Ovary (tissue), 10 donors: ENCODE measurements at places on chromosomes 2 and 18.

GRCh38 chr2:165369898-165370296 lies 99.6 kb upstream of the CSRNP3 start:
- DNase-seq, result no peak

GRCh38 chr2:225512876-225513540 lies 113.5 kb downstream of the NYAP2 start:
- no peak for DNase-seq

DNA sequence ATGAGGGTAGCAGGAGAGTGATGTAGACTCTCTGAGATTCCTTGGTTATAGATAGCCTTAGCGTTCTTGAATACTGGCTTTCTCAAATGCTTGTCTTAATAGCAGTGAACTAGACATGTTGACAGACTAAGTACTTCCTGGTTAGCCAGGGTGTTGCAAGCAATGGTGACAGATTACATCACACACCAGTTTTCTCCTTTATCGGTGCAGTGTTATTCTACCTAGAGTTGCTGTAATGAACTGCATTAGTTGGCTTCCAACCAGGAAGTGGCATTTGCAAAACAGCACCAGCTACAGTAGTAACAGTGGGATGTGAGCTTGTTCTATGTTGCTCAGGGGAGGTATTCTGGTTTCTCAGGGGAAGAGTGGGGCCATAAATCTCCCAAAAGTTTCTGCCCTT lies 582.2 kb upstream of the DDX18 start:
- no peak for DNase-seq

GRCh38 chr2:209368406-209368805 lies 55.4 kb upstream of the MAP2 start:
- no peak for DNase-seq

DNA sequence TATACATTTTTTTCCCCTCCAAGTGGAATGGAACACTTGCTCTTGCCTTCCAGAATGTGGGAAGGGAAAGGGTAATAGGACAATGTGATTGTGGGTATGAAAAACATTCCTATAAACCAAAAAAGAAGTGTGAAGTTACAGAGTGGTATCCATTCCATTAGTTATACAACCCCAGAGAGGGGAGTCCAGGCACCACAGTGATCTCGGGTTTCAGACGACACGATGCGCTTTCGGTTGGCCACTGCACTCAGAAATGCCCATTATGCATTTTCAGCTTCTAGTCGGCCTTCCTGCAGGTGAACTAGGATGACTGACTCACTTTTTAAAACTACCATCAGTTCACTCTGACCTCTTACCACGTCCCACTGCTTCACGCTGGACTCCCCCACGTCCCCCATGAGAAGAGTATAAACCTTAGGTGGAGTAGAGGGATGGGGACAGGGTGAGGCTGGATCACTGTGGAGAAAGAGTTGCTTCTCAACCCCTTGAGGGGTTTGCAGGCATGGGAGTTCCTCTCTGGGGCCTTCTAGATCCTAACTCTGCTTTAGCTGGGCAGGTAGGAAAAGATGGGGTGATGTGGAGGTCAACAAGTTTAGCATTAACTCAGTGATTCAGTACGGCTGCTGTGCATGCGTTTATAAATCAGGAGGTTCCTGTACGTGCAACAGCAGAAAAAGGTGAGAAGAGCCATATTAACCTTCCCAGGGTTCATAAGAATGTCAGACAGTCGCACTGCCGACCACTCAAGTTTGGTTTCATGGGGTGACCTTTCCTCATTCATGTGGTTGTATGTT lies 50.5 kb downstream of the ZNF532 start:
- DNase-seq, result no peak

DNA sequence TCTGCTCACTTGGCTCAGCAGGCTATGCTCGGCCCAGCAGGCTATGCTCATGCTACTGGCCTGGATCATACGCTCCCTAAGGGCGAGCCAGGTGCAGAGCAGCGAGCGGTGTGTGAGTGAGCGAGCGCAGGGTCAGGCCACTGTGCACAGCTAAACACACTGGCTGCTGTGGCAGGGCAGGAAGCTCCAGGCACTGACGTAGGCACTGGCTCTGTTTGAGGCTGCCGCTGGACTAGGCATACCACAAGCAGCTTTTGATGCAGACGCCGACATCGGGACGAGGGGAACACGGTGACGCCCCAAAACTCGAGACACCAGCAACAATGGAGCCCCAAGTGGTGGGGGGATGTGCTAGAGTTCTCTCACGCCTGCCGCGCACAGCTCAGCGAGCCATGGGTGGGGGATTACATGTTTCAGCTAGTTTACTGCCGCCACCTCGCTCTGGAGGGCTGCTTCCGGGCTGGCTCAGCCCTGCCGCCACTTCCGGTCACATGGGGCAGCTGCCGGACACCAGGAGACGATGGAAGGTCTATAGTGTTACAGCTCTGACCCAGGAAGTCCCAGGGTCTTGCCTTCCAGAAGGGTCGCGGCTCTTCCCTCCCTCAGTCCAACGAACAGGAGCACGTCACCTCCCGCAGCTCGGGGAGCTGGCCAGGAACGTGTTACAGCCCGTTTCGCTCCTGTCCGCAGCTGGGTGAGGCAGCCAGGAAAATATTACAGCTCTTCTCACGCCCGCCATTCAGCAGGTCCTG lies 1176.9 kb upstream of the LRRTM1 start:
- peak; percentile 6 for DNase-seq

GRCh38 chr2:217966423-217967070 lies 36.2 kb downstream of the TNS1 start:
- DNase-seq, result no peak

GRCh38 chr2:43778233-43778632 lies 4.4 kb downstream of the DYNC2LI1 start:
- DNase-seq, result no peak

GRCh38 chr2:157466764-157467163 lies 22.9 kb upstream of the CYTIP start:
- DNase-seq, result no peak

DNA sequence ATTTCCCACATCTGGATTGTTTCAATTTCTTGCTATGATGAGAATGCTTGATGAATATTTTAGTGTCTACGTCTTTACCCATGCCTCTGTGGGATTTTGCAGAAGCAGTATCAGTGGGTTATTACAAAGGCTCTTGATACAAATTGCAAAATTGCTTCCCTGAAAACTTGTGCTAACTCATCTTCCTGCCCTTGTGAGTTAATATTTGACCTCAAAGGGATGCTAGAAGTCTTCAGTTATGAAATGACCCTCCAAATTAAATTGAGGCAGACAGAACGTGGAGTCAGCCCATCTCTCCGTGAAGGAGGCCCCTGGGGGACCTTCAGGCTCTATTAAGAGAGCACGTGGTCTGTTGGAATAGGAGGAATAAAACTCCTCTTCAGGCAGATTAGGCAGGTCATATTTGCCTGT lies 239.2 kb upstream of the HS6ST1 start:
- no peak for DNase-seq

GRCh38 chr2:240524963-240525718 lies 32.6 kb downstream of the ANKMY1 start:
- DNase-seq, result no peak

DNA sequence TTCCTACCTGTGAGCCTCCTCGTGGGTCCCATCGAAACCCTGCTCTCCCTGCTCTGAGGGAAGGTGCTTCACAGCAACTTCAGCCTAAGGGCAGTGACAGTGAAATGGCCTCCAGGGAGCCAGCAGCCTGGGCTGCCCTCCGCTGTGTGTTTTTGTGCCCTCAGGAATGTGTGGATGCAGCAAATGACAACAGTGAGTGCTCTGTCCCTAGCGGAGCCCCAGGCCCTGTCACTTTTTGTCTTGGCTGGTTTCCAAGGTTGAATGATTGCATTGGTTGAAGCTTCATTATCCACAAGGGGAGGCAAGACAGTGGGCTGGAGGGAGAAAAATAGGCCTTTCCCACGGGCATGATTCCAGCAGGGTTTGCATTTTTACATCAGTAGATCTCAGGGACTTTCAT lies 42.9 kb downstream of the STON1 start:
- DNase-seq, result no peak

DNA sequence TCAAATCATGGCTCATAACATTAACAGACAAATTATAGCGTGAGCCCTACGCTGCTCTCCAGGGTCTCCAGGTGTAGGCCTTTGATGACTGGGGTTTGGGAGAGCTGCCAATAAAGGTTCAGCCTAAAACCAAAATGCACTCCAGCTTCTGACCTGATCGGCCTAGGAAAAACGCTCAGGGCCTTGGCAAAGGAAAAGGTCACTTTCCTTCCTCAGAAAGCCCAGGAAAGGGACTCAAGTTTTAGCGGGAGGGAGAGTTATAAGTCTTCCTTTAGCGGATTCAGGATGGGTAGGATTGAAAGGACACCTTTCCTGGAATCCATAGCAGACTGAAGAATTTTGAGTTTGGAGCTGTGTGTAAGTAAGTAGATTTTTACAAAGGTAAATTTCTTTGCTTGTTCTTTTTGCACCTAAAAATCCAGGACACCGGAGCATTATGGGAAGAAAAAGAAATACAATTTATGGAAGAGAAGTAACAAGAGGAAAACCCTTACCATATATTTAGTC lies 8.8 kb downstream of the EVX2 start:
- DNase-seq, result no peak

- DNase-seq, result peak; percentile 80
Measured at GRCh38 chr2:42052702-42053481, 5.1 kb downstream of the PKDCC start.

GRCh38 chr2:7670905-7671641 lies 753.9 kb downstream of the RNF144A start:
- DNase-seq, result no peak

DNA sequence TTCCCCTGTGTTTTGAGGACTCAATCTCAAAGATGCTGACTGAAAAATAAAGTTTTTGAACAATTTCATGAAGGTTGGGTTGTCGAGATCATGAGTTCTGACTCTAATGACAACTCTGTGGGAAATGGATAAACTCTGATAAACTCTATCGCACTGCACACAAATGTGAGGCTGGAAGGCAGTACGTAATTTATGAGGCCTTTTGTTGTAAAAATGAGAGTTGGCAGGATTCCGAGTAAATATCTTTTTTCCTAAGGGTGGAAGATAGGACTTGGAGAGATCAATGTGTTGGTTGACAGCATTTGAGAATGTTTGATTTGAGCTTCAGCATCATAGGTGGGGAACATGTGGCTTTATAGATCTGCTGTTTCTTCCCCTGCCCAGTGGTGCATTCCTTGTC lies 90.4 kb downstream of the SPTBN1 start:
- DNase-seq, result no peak

GRCh38 chr18:25979369-25980040 lies 110.9 kb downstream of the SS18 start:
- no peak for DNase-seq

DNA sequence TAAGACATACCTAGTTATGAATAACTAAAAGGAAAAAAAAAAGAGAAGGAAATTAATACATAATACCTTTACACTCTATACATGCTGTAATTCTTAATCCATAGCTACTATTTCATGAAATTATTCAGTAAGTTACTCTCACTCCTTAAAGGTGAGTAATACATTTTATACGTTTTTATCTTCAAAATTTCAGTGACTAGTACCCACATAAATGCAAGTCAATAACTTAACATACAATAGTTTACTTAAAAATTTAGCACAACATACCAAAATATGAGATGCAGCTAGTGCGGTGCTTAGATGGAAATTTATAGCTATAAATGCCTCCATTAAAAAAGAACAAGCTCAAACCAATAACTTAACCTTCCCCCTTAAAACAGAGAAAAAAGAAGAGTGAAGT lies 36.0 kb upstream of the DTNB start:
- no peak for DNase-seq

GRCh38 chr2:219560893-219561178 lies 10.5 kb downstream of the OBSL1 start:
- no peak for DNase-seq

- DNase-seq, result no peak
Measured at GRCh38 chr2:70367722-70368323, 66.0 kb upstream of the FAM136A start.

GRCh38 chr18:35379421-35379820 lies 2.3 kb upstream of the ZNF396 start:
- no peak for DNase-seq

GRCh38 chr2:167681234-167682015 lies 566.0 kb downstream of the STK39 start:
- DNase-seq, result no peak

- no peak for DNase-seq
Measured at GRCh38 chr2:55158111-55158814, 73.8 kb downstream of the CLHC1 start.

- DNase-seq, result no peak
Measured at GRCh38 chr2:113175042-113175628, 1.4 kb downstream of the PSD4 start.

GRCh38 chr2:10499911-10500521 lies 51.9 kb upstream of the ODC1 start:
- DNase-seq, result no peak

DNA sequence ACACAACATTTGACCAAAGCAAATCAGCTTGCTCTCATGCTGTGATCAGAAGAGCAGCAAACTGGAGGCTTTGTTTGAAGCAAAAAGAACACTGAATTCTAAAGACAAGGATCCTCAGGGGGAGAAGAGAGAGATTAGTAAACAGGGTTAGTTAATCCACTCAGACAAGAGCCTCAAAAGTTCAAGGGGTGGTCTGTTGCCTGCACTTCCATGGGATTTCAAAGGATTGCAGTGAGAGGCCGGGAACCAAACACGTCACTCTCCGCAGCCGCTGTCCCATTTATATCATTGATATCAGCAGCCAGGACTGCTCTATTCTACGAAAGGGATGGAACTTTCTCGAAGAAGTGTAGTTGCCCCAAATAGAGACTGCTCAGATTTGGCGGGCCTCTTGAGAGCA lies 97.8 kb upstream of the SP3 start:
- DNase-seq, result no peak

DNA sequence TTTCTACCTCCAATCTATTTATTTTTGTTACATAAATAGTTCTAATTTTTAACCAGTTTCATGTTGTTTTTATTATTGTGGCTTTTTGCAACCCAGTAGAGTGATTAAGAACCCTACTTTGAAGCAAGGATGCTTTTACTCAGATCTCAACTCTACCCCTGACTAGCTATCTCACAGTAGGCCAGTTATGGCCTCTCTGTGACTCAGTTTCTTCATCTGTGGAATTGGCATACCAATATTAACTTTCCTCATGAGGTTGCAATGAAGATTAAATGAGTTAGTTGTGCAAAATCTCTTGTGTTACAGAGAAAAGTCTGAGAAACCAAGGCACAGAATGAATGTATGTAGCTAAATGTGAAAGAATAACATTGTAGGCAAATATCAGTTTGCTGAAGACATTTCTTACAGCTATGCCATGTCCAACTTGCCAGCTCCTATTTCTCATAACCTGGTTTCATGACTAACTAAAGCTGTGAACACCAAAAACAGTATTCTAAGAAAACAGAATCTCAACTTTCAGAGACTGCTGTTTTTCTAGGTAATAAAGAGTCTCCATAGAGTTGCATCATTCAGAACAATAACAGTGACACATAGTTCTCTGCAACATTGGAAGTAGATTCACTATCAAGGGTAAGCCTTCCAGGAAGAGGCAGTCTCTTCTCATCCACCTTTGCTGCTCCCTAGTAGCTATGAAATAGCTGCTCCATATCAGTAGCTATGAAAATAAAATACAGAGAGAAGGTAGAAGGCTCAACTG lies 33.2 kb upstream of the CYTIP start:
- no peak for DNase-seq

GRCh38 chr2:187148059-187148714 lies 299.2 kb upstream of the ZSWIM2 start:
- DNase-seq, result no peak

GRCh38 chr18:74242438-74243096 lies 49.2 kb downstream of the CYB5A start:
- no peak for DNase-seq

GRCh38 chr2:168964251-168964807 lies 63.2 kb downstream of the G6PC2 start:
- no peak for DNase-seq

- DNase-seq, result peak; percentile 23
Measured at GRCh38 chr2:102806250-102806837, 44.5 kb downstream of the TMEM182 start.
